ENCODE measurements at places on chromosomes 1 and 21.

- DNase-seq = no peak
Measured at GRCh38 chr1:153344718-153345025, 4.0 kb downstream of the PGLYRP4 start.

DNA sequence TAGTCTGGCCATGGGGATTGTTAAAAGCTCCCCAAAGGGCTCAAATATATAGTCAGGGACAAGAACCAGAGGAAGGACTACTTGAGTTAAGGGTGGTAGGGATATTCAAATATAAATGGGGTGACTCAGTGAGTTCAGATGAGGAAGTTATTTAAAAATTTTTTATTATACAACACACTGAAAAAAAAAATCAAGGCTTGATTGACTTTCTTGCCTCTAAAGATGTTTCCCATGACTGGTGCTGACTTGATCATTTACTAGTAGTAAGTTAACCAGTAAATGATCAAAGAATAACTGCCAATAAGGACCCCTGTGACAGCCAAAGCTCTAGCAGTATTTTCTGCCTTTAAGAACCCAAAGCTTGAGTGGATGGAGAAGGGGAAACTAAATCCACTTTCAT is 357.6 kb upstream of the NR5A2 start:
- DNase-seq = no peak

DNA sequence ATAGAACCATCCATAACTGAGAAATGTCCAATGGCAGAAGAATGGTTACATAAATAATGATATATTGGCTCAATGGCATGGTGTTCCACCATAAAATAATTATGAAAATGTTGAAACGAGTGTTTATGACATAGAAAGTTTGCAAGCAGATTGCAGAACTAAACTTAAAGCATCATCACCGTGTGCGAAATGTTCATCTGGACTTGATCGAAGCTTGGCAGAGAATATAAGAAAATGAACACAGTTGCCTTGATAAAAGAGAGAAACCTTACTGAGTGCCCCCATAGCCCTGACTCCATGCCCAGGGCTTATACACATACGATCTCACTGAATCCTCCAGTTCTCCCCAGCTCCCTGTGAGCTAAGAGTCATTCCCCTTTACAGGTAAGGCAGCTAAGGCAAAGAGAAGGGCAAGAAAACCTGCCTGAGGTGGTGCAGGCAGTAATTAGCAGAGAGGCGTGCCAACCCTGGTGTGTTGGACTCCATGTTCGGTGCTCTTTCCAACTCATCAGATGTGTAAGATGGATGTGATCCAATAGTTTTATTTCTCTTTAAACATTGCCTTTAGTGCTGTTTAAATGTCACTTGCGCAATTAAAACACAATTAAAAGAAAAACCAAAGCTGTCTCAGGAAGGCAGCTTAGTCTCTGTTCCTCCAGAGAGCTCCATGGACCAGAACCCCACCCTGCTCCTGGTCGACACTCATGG is 21.8 kb upstream of the SPOCD1 start:
- DNase-seq = no peak

DNA sequence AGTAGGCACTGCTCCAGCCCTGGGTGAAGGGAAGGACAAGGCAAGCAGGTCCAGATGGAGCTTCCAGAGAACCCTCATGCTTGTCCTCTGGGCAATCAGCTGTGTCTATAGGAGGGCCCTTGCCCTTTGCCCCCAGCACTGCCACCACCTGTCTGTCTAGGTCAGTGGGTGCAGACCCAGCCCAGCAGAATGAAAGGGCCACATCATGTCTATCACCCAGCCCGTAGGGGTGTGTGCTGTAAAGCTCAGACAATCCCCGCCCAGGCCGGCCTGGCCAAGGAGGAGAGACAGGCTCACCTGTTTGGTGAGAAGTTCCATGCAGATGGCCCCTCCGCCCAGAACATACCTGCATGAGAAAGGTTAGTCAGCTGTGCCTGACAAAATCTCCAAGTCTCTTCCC is 7.0 kb downstream of the UBE2Q1 start:
- DNase-seq = no peak

DNA sequence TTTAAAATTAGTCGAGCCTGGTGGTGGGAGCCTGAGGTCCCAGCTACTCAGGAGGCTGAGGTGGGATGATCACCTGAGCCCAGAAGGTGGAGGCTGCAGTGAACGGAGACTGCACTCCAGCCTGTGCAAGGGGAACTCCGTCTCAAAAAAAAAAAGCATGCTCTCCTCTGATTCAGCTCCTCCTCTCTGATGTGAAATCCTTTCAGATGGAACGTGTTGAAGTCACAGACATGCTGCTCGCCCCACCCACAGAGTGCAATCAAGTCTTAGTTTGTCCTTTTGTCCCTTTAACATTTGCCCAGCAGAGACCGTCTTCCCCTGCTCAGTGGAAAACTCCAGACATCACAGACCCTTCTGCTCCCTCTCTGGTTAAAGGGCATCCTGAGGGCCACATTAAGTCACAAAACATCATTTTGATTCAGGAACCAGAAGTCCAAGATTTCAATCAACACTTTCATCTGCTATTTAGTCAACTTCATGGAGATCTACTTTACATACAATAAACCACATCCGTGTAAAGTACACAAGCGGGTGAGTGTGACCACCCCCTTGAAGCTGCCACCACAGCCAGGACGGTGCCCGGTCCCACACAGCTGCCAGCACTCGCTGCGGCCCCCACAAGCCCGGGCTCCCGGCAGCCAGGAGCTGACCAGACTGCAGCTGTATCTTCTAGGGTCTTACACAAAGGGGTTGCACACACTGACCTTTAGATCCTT is 18.9 kb upstream of the RNF223 start:
- no peak for DNase-seq

DNA sequence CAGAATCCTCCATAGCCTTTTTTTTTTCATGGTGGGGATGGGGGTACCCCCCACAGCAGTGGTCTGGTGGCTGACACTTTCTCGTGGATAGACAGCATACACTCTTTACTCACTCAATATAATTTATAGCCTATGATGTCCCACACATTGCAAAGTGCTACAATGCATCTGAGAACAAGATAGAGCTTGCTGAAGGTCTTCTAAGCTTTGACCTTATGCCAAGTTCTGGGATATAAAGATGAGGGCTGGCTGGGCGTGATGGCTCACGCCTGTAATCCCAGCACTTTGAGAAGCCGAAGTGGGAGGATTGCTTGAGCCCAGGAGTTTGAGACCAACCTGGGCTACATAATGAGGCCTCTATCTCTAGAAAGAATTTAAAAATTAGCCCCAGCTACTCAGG is 78.0 kb downstream of the MPZL1 start:
- no peak for DNase-seq

DNA sequence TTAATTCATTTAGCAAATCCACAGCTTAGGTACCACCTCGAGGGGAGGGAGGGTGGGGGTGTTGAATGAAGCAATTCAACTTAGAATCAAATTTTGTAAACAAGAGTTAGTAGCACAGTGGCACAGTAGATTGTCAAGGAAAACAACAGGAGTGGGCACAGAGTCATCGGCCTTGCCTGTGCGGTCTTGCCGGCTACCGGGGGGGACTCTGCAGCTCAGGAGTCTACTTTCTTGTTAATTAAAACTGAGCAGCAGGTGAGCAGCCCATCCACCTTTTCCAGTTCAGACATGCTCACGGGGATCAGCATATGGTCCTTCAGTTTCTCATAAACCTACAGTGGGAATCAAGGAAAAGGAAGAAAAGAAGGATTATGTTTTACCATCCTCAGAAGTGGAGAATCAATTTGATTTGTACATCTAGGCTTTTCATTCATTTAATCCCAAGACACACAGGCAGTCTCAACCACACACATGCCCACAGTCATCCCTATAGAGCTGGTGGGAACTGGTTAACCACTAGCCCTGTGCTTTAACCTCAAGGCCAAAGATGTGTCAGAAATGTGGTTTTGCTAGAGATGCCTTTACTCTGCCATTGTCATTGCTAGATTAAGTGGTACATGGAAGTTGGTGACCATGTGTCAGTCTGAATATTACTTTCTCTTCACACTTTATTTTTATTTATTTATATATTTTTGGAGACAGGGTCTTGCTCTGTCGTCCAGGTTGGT is 45.0 kb upstream of the BCL10 start:
- peak; percentile 53 for DNase-seq

- DNase-seq = peak; percentile 48
Measured at GRCh38 chr1:203057911-203058675, 27.7 kb downstream of the MYOG start.

GRCh38 chr1:89871768-89872473 is 51.1 kb downstream of the LRRC8D start:
- no peak for DNase-seq

DNA sequence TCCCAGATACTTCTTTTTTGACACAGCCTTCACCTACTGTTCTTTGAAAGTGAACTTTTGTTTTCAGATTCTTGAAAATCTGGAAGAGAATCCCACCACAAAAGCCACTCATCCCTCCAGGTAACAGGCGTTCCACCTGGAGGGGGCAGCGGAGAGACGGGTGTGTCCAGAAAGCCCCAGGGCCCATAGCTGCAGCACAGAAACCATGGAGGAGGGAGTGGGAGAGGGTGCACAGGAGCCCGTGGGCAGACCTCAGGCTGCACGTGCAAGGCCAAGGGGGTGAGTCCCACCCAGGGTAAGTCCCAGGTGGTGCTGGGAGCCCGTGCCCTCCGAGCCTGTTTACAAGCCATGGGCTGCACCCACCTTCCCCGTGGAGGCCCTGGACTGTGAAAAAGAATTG is 86.5 kb downstream of the PSMG1 start:
- DNase-seq = no peak

DNA sequence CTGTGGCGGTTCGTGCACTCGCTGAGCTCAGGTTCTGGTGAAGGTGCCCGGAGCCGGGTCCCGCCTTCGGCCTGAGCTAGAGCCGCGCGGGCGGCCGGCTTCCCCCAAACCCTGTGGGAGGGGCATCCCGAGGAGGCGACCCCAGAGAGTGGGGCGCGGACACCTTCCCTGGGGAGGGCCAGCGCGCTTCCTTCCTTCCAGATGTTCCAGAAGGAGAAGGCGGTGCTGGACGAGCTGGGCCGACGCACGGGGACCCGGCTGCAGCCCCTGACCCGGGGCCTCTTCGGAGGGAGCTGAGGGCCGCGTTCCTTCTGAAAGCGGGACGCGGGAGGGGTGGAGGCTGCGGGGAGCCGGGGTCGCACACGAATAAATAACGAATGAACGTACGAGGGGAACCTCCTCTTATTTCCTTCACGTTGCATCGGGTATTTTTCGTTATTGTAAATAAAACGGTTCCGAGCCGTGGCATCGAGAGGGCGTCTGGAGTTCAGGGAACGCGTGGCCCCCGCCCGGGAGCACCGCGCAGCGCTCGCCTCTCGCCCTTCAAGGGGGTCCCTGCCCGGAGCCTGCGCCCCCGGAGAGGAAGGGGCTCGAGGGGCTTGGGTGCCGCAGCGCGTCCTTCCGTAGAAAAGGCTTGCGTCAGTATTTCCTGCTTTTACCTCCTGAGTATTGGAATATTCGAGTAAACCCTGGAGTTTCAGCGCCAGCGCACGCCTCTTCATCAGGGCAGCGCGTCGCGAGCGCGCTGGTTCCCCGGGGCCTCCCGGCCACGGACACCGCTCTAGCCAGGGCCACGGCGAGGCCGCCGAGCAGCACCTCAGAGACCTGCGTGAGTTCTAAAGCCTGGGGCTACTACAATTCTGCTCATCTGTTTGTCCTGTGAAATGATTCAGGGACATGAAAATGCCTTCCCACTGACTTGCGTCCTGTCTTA is 11.5 kb downstream of the YBEY start:
- DNase-seq = no peak

DNA sequence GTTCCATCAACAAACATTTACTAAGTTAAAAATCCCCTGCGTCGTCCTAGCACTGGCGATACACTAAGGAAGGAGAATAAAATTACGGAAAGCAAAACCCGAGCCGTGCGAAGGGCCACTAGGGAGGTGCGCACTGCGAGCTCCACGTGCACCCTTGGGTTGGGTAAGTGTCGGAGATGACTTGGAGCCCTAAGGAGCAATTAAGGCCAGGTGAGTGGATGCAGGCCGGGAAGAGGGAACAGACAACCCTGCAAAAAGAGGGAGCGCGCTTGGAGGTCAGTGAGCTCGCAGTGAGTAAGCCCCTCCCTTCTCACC is 704 bp downstream of the WDR4 start:
- no peak for DNase-seq

DNA sequence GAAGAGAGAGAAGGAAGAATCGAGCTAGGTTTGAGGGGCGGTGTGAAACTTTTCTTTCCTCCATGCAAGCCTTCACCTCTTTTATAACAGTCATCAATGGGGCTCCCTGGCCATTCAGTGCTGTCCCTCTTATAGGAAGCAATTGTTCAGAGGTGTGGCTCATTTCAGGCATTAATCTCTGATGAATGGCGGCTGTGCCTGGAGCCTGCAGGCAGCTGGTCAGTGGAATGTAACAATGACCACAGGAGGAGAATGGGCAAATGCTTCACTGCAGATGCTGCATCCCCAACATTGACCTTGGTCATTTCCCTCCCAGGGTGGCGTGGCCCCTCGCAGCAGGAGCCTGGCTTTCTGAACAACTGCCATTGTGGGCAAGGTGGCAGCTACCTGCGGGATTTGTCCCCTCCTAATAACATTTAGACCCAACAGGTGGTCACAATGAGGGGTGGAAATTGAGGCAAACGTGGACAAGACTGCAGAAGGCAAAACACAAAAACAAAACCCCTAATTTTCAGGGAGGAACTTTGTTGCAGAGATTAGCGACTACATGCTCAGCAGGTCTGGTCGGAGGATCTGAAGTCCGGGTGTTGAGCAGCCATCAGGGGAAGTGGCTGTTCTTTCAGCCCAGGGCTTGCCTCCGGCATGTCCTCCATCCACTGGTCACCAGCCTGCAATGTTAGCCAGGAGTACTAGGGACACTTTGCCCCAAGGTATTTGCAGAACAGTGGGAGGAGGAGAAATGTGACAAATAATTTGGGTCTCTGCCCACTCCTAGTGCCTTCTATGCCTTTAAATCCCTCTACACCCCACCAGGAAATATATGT is 97.3 kb upstream of the PAXBP1 start:
- no peak for DNase-seq

- no peak for DNase-seq
Measured at GRCh38 chr1:88612773-88613172, 71.3 kb upstream of the PKN2 start.

DNA sequence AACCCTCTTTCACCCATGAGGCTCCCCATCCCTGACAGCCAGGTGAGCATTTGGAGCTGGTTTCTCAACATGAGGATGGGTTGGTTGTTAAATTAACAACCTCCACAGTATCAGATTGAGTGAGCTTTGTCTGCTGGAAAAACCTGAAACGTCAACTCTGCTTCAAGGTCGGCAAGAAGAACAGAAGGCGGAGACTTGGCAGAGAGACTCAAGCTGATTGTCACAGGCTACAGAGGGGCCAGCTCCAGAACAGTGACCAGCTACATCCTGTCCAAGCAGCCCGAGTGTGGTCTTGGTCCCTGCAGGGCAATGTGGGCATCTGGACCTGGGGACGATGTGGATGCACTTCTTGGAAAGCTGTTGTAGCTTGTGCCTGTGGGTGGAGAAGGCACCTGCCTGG is 36.6 kb upstream of the TMEM51 start:
- no peak for DNase-seq
